ENCODE measurements at places on chromosomes 16 and 17. TPM values are rescaled to one million over a fixed set of nuclear protein-coding genes. Genes with fewer than 3 reads are reported as not detected.

Gene PIMREG
- total RNA-seq: 0.84 TPM

Gene NPIPA5
- 20.1 TPM for total RNA-seq

Gene EIF5A
- 280 TPM for total RNA-seq

Gene CLEC10A
- 7.7 TPM for total RNA-seq

Gene TMEM106A
- 37.2 TPM for total RNA-seq

Gene CCL3
- total RNA-seq: 6.6 TPM

Gene MAPT
- total RNA-seq: 1.3 TPM

Gene ZNF469
- total RNA-seq: 1.9 TPM

Gene COX6A2
- not detected for total RNA-seq

Gene UBALD2
- 30.2 TPM for total RNA-seq

Gene CBX2
- total RNA-seq: 1.2 TPM

Gene TP53TG3D
- total RNA-seq: not detected

Gene MATCAP1
- total RNA-seq: 18.1 TPM

Gene ARL17A
- 13.2 TPM for total RNA-seq

Gene CD300LF
- total RNA-seq: 1.6 TPM
